ENCODE measurements at places on chromosomes 12 and 14.

DNA sequence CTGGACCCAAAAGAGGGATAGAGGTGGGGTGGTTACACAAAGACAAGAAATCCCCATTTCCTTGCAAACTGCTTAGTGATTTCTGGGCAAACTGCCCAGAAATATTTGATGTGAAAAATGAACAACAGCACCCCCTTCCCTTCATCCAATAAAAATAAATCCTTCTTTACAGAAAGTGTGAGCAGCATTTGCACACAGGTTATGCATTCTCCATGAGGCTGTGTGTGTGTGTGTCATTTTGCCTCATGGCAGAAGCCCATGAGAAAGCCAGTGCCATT lies 17.2 kb upstream of the NRXN3 start:
- ATAC-seq, result no peak

GRCh38 chr14:67468378-67468730 lies 20.2 kb downstream of the TMEM229B start:
- no peak for ATAC-seq

DNA sequence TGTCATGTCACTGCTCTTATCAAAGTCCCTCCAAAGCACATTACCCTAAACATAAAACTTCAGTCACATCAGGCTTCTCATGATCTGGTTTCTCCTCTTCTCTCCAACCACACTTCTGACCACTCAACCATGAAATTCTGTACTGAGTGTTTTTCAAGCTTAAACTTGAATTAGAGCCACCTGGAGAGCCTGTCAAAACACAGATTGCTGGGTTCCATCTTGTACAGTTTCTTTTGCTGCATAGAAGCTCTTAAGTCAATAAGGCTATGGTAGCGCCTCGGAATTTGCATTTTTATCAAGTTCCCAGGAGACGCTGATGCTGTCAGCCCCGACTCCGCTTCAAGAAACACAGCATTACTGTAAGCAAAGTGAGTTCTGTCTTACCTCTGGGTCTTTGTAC lies 16.4 kb upstream of the SRRM4 start:
- no peak for ATAC-seq

DNA sequence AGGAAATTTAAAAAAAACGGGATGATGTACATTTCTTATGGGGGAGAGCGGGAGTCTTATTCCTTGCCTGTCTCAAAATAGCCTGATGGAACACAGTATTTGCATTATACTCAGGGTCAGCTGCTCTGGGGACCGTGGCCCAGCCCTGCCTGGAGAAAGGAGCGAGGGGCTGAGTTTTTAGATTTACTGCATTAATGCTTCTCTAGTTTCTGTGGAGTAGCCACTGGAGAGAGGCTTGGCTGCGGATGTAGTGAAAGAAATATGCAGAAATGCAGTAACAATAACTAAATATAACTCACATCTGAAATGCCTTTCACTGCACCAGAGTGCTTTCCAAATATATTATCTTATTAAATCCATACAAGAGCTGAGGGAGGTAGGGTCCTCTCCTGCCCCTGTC lies 87.6 kb upstream of the MAP1LC3B2 start:
- ATAC-seq, result no peak

DNA sequence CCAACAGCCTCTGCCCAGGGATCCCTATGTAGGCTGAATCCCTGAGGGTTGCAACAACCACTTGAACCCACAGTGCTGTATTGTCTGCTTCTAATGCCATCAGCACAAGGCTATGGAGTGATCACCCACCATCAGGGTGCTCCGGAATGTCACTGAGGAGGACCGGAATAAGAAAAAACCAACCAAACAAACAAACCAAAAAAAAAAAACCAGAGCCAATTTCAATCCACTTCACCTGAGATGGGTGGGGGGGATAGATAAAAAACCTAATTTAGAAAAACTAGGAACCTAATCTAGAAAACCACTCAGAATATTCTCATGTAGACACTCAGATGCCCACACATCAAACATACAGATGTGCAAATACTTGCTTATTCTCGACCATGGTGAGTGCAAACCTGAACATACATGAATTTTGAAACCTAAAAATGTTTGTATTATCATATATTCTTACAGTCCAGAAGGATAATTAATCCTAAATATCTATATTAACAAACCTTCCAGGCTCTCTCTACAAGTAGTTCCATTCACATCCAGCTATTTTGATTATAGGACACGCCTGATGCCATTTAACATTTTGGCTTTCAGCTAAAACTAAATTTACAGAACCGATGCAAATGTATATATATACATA lies 3.7 kb downstream of the TBX5 start:
- no peak for ATAC-seq

DNA sequence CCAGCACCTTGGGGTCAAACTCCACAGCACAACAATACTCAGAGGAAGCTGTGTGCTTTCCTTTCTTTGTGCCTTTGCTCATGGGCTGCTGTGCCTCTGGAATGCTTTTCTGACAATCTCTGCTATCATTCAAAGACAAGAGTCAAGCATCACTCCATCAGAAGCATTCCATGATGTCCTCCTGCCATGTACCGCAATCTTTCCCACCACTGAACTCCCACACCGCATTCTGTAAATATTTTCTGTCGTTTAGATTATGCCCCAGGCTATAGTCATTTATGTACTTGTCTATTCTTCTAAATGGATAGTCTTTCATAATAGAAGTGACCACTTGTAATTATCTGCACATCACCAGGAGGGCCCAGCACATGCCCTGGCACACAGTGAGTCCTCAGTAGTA lies 327.8 kb downstream of the PDZRN4 start:
- ATAC-seq, result no peak

DNA sequence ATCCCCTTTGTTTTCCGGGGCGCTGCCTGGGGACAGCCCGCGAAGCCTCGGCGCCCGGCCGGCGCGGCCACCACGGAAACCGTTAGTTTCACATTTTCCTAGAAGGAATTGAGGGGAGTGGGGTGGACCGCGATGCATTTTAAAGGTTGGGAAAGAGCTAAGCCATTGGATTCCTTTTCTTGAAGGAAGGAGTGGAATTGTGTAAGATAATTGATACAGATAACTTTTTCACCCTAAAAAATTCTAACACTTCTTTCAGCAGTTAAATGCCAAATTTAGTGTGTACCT lies 137.1 kb downstream of the MON2 start:
- no peak for ATAC-seq

Measured in stimulated activated memory B cell treated with anti-CD40 and anti-IgM and Interleukin-4, amounts not matched to agents 10 μg/mL and 1 μg/mL and 100 μg/mL, for 72 hours (primary cell).